ENCODE measurements at places on chromosomes 11 and 22.

DNA sequence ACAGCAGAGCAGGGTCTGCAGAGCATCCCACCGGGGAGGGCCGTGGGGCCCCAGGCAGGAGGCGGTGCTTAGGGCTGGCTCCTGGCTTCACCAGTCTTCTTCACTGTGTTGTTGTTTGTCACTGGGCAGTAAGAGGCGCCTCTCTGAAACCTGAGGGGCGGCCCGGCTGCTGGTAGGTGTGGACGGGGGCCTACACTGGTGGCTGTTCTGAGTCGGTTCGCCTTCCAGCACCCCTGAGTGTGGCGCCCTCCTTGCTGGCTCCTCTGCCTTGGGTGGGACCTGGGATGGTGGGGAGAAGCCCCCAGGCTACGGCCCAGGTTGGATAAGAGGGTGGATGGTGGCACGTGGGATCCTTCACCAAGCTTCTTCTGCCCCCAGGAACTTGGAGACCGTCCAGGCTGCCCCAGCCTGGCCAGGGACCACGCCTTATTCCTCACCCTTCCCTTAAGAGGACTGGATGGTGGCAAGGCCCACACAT is 10.4 kb upstream of the GRAMD4 start:
- DNase-seq = no peak

DNA sequence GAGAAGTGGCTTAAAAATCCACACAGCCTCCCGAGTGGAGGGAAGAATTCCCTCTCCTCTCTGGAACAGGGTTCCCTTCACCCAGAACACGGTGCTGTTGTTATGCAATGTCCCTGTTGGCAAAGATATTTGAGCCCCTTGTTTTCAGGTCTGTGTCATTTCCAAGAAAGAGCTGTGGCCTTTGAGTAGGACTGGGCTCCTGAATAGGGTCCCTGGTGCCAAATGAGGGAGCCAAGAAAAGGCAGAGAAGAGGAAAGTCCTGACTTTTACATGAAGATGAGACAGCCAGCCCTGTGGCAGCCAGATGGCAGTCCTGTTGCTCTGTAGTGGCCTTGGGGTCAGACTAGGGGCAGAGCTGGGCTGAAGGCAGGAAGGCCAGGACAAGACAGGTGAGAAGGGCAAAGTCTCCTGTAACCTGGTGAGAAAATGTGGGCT is 51.2 kb upstream of the ELF5 start:
- no peak for DNase-seq

GRCh38 chr11:105903113-105903512 is 118.9 kb downstream of the MSANTD4 start:
- no peak for DNase-seq

DNA sequence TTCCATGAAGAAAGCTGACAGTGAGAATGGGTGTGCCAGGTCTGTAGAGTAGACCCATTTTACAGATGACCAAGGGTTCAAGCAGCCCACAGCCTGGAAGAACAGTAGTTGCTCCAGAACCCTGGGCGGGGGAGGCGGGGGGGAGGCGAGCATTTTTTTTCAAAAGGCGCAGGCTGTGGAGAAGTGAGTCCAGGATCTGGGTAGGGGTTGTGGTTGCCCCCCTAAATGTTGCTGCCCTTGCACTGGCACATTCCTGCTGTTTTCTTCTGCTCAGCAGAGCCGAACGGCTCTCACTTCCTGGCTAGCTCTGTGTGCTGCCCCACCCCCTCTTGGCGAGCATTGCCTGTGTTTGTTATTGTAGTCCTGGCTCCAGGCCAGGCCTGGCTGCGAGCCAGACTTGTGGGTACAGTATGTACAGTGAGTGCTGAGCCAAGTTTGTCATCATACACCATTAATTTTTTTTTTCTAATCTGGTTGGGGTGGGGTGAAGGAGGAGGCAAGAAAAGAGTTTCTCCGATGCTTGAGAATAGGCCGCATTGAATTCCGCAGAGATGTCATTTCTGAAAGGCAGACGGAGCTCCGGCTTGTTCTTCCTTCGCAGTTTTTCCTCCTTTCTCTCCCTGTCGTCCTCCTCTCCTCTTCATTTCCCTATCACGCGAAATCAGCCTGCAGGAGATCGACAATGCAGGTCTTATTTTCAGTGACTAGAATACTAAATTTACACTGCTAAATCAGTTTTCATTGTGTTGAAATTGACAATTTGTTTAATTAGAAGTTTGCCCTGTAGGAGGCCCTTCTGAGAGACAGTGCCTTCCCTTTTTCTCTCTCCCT is 100.5 kb downstream of the ZBTB16 start:
- DNase-seq = peak; percentile 92

GRCh38 chr11:13661074-13661623 is 7.3 kb upstream of the FAR1 start:
- DNase-seq = no peak

- no peak for DNase-seq
These were observed 19.2 kb upstream of the TALDO1 start for GRCh38 chr11:727859-728748.
